Glutamatergic neuron (in vitro differentiated cells): ENCODE measurements at places on chromosomes 12 and 14. TPM values are rescaled to one million over a fixed set of nuclear protein-coding genes. Genes with fewer than 3 reads are reported as not detected.

Gene CLEC2D
- total RNA-seq = 7.2 TPM

Gene KRT2
- not detected for total RNA-seq

Gene GLT8D2
- not detected for total RNA-seq

Gene IQSEC3
- 41.4 TPM for total RNA-seq

Gene ITGA7
- total RNA-seq = 156 TPM

Gene CLEC2A
- not detected for total RNA-seq

Gene STYK1
- not detected for total RNA-seq

Gene RDH12
- total RNA-seq = 0.22 TPM

Gene HPD
- not detected for total RNA-seq

Gene DNAH10
- total RNA-seq = 0.66 TPM
